NCI-H2081 treated with DMSO at 0.1 percent for 48 hours (cell line): ENCODE measurements at places on chromosomes 6 and 20.

DNA sequence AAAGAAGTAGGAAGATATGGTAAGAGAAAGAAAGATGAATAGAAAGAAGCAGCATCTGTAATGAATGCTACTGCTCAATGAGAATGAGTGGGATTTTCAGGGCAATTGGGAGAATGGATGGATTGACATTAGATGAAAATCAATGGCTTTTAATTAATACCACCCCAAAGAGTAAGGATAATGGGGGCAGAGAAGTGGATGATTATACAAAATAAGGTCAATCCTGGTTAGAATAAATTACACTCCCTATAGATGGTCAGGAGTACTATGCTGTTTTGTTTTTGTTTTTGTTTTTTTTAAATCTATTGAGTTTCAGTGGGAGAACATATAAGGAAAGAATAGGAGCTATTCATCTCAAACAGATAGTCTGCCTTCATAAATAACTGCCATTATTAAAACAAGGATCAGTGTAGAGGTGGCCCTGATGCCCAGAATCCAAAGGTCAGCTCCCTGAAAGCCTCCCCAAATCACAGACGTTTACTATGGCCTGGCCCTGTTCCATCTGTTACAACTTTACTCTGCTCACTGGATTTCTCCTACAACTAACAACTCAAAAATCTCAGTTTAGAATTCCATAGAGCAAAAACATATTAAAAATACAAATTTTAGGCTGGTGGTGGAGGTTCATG is 535.4 kb upstream of the NRSN1 start:
- no peak for DNase-seq

DNA sequence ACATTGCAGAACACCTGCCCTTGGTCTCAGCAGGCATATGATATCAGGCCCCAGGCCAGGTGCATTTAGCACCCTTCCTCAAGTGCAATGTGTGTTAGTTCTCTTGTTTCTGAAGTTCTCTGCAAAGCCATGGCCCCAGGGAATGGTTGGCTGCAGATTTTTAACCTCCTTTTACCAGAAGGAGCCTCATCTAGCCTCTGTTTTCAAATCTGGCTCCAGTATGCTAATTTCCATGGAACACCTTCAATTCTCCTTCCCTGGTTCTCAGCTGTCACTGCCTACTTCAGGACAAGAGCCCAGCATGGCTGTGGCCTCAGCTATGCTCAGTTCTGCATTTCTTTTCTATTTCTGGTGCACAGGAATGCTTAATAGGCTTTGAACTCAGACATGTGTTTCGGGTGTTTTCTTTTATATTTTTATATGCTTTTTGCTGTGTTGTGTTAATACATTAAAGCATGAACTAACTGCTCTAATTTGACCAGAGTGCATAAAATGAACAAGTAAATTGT is 51.6 kb upstream of the OGFRL1 start:
- DNase-seq: no peak

DNA sequence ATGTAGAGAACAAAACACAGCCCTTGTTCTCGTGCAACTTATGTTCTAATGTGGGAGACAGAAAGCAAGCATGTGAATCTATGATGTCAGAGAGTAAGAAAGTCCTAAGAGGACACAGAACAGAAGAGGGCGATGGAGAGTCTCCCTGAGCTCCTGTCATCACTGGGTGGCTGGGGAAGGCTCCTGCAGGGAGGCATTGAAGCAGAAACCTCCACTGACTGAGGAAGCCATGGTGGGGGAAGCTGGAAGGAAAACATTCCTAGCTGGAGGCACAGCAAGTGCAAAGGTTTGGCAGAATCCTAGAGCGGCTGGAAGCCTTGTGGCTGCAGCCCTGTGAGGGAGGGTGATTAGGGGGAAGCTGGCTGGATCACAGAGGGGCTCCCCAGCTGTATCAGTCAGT is 248.0 kb downstream of the CDH26 start:
- DNase-seq: no peak

GRCh38 chr6:53107091-53107490 is 41.5 kb downstream of the GCM1 start:
- no peak for DNase-seq

GRCh38 chr6:43671801-43672690 is 15.5 kb downstream of the MRPS18A start:
- no peak for DNase-seq

GRCh38 chr20:19375801-19376200 is 163.4 kb downstream of the SLC24A3 start:
- DNase-seq: no peak

DNA sequence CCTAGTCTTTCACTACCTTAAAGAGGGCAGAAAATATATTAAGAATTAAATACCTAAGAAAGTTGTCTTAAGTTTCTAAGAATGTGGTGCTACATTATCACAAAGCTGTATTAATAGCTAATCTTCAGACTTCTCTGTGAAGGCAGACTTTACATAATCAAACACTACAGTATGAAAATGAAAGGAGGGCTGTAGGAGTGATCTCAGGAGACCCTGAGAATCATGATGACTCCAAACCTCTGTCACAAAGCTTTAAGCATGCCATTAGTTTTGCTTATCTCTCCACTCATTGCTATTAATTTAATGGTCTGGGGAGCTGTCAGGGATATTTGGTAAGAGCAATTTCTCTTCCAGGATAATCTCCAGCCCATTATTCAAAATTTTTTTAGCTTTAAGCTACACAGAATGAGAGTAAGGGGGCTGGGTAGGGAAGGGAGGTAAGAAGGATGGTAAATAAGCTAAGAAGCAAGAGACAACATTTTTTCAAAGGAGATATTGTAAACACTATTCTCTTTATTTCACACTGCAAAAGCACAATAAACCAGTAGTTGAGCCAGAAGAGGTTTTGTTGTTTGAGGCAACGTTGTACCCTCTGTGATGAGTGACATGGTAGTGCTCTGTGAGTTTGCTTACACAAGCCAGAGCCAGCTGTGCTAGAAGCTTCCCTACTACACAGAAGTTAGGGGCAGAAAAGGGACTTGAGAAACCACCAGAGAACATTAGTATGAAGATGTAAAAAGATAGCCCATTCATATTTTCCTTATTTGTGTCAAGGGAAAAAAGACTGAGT is 258.8 kb downstream of the GMDS start:
- no peak for DNase-seq

GRCh38 chr6:33344701-33345697 is 27.5 kb upstream of the ZBTB22 start:
- peak; percentile 1 for DNase-seq

GRCh38 chr6:47334334-47334733 is 24.6 kb upstream of the TNFRSF21 start:
- no peak for DNase-seq

DNA sequence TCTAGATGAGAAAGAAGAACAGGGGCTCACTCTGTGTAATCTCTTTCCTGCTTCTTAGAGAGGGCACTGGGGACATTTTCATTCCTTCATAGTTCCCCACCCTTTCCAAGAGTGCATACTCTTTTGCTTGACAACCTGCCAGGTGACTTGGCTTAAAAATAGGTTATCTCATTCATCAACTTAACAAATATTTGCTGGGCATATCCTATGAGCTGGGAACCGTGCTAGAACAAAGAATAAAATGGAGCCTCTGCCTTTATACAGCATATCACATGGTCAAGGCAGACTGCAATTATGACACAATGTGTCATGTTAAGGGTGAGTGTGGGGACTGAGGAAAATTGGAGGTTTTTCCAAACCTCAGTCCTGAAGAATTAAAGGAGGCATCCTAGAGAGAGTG is 209.8 kb upstream of the FOXA2 start:
- no peak for DNase-seq

DNA sequence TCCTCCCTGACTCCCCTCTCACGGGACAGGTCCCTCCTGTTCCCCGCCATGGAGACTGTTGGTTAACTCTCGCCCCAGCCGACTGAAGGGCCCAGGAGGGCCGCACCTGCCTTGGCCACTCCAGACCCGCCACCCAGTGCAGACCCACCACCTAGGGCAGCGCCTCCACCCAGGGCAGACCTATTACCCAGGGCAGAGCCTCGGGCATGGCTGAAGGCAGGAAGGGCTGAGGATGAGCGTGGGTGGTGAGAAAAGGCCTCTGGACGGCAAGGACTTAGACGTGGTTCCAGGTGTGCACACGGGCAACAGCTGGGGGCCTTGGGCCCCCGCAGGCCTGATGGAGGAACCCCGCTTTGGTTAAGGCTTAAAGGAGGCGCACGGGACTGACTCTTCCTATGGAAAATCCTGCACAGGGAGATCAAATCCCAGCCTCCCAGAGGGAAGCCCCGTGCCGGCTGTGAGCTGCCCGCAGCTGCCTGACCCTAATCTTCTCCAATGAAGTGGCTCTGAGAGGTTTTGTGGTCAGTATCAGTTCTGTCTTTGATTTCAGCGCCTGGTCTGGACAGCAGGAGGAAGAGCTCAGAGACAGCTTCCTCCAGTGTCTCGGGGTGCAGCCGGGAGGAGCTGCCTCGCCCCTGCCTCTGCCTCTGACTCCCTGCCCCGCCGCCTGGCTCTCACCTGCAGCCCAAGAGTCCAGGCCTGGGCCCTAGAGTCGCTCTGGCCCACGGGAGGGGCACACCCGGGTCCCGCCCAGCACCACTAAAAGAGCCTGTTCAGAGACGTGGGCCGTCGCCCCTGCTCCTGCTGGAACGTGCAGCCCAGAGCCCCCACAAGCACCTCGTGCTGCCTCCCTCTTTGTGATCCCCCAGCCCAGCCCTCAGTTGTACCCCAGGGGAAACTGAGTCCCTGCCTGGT is 12.1 kb upstream of the CHRNA4 start:
- DNase-seq: no peak

DNA sequence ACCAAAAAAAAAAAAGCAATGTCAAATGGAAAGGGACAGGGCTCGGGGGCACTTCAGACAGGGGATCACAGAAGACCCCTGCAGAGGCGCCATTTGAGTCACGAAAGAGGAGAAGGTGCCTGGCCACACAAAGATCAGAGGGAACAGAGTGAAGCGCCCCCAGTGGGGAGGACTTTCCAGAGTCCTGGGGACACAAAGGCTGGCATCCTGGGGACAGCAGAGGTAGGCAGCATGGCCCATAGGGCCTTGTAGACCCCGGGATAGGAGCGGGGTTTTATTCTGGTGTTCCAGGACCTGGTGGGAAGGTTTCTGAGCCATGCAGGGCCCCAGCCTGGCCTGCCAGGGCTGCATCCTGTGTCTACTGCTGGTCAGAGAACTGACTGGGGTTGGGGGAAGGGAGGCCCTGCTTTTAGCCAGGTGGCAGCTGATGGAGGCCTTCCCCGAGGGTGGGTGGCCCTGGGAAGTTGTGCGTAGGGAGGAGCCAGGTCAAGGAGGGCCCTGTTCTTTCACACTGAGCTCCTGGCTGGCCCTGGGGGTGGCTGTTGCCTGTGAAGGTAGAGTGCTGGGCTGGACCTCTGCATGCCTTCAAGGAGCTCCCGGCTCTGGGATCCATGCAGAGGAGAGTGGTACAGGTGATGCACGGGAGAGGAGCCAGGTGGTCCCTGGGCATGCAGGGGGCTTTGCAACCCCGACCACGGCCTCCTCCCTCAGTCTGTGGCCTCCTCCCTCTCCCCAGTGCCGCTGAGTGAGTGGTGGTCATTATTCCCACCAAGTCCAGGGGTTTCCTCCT is 117.9 kb downstream of the CDH4 start:
- DNase-seq: no peak

- DNase-seq: no peak
Measured at GRCh38 chr6:6080975-6081374, 74.2 kb upstream of the NRN1 start.

DNA sequence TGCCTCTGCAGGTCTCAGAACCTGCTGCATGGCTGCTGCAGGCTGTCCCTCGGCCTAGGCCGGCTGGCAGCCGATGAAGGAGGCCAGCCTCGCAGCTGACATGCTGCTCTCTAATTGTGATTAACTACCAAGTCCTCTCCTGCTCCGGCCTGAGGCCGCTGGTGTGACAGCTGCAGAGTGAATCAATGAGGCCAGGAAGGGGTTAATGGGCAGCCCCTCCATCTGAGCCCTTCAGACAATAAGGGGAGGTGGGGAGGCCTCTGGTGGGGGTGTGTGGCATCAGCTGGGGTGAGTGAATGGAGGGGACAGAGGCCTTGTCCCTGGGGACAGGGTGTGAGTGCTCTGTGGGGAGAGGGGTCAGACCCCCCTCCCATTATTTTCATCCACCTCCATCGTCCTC is 34.4 kb downstream of the SLC52A3 start:
- DNase-seq: no peak

GRCh38 chr6:2884804-2885203 is 18.3 kb downstream of the SERPINB9 start:
- DNase-seq: no peak

DNA sequence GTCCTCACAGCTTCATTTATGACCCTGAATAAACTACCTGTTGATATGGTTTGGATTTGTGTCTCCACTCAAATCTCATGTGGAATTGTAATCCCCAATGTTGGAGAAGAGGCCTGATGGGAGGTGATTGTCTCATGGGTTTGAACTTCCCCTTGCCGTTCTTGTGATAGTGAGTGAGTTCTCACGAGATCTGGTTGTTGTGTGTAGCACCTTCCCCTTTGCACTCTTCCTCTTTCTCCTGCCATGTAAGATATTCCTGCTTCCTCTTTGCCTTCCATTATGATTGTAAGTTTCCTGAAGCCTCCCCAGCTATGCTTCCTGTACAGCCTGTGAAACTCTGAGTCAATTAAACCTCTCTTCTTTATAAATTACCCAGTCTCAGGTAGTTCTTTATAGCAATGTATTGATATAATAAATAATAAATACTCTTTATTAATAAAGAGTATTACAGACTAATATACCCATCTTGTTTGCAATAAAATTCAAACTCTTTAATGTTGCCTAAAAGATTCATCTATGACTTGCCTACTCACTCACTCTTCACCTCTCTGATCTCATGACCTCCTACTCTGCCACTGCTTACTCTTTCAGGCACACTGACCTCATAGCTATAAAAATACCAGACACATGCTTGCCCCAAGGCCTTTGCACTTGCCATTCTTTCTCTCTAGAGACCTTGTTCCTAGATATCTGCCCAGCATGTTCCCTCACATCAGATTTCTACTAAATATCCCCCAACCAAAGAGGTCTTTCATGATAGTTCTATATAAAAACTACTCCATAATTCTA is 256.4 kb upstream of the MARCKS start:
- DNase-seq: no peak

- DNase-seq: no peak
Measured at GRCh38 chr6:152529369-152529768, 107.8 kb downstream of the SYNE1 start.

DNA sequence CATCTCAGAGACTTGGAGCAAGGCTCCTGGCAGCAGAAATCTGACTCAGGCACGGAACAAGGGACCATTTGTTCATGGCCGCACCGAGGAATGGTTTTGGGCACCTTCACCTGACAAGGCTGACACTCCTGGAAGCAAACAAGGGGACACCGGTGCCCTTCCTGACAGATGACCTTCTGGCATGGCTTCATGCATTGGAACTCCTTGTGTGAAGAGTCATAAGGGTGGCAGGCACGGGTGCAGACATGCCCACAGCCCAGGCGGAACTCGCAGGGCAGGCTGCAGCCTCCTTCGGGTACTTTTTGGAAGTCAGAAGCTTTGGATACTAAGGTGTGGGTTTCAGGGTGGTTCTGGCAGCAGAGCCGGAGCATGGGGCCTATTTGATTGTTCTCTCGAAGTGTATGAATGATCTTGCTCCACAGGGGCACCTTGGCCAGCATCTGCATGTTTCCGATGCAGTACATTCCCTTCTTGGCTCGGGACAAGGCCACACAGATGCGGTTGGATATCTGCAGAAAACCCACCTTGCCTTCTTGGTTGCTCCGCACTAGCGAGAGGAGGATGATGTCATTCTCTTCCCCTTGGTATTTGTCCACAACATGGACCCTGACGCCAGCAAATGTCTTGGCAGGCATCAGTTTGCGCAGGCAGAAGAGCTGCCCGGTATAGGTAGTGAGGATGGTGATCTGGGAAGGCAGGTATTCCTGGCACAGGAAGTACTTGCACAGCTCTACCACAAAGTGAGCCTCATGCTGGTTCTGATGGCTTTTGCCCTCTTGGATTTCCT is 28.8 kb downstream of the ZNFX1 start:
- no peak for DNase-seq
